ENCODE measurements at places on chromosomes 5 and 9.
A peak's percentile ranks its signal among the peaks of the same experiment; 100 is the strongest.

DNA sequence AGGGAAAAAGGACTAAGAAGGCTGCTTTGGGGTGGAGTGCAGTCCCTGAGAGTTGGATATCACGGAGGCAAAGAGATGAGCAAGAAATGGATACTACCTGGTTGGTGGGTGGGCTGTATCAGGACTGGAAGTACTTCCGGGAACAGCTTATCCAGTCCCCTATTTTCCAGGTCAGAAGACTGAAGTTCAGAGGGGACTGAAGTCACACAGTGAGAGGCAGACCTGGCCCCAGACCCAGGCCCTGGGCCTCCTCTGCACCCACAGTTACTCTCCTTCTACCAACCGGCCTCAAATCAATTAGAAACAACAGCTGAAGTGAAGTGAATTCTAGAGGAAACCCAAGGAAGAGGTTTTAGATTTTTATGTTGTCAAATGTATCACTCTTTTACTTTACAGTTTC, 93.6 kb upstream of the ALDH1B1 start:
- DNase-seq = no peak

GRCh38 chr9:106834888-106835287, 28.1 kb upstream of the ZNF462 start:
- DNase-seq = no peak

DNA sequence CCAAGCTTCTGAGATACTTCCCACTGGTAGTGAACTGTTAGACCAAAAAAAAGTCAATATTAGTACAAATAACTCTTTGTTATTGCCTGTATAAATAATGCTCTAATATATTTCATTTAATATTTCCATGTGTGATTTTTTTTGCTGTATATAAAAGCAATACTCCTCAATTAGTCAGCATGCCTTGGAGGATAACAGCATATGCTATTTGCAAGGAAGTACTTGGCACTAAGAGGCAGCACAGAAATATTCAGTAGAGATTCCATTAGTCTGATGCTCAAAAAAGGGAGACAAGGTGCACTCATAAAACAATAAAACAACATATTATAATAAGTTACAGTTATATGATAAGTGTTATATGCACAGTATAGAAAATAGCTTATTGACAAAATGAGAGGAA, 296.6 kb upstream of the MPDZ start:
- no peak for DNase-seq

- no peak for DNase-seq
These were observed 326.1 kb downstream of the NSG2 start for GRCh38 chr5:174371600-174372094.

DNA sequence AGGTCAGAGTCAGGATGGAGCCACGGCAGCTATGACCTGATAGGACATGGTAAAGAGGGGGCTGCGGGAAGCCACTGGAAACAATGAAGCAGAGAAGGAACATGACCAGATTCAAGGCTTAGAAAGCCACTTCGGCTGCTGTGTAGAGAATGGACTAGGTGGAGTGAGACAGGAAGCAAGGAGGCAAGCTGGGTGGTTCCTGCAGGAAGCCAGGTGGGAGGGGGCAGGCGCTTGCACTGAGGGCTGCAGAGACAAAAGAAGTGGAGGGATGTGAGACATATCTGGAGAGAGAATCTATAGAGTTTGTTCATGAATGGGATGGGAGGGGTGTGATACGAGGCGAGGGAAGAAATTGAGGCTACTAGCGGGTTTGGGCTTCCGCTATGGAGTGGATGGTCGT, 19.0 kb upstream of the N4BP3 start:
- no peak for DNase-seq

- peak; percentile 73 for DNase-seq
These were observed 734 bp downstream of the KIF27 start for GRCh38 chr9:83920469-83920926.

GRCh38 chr9:134930398-134930797, 12.7 kb upstream of the FCN1 start:
- DNase-seq = no peak

DNA sequence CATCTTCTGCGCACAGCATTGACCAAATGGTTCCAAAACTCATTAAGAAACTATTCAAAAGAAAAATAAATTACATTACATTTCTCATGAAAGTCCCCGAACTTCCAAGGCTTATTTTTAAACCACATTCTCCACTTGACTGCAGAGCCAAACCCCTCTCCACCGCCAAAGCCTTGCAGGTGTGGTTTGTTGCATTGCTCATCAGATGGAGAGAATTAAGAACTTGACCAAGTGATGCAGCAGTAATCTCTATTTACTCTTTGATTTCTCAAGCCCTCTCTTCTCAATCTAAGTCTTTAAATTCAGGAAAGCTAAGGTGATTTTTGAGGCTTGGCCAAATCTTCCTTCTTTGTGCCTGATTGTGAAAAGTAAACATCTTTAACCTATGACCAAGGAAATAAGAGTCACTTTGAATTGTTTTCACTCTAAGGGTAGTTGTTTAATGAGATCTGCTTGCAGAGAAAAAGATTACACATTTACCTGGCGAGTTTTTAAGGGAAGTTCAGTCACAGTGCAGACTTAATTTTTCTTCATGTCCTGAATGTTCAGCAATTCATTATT, 290.5 kb upstream of the ITGA1 start:
- no peak for DNase-seq

GRCh38 chr5:111126896-111127295, 34.7 kb downstream of the WDR36 start:
- DNase-seq = no peak

- DNase-seq = no peak
These were observed 15.2 kb downstream of the ZBTB5 start for GRCh38 chr9:37449862-37450632.

DNA sequence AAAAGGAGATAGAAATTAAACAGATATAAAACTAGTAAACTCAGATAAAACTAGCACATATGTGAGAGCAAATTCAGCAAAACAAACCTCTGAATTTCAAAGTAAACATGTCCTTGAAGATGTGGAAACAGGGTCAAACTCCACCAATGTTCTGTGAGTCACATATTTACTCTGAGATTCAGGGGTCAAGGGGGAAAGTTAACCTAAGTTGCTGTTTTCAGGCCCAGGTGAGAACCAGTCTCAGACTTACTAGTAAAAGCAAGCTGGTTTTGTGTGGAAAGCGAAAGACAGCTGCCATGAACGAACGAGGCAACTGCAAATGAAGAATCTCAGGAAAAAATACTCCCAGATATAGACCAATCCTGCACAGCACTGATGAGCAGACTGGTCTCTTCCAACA, 29.0 kb downstream of the PSMB7 start:
- DNase-seq = no peak

- no peak for DNase-seq
These were observed 6.4 kb upstream of the TEX48 start for GRCh38 chr9:114688379-114688778.

- DNase-seq = no peak
These were observed 6.9 kb downstream of the KIAA1958 start for GRCh38 chr9:112493393-112494137.

GRCh38 chr5:113186061-113186460, 209.5 kb downstream of the DCP2 start:
- DNase-seq = no peak

GRCh38 chr9:135737840-135738521, 36.0 kb downstream of the KCNT1 start:
- no peak for DNase-seq

DNA sequence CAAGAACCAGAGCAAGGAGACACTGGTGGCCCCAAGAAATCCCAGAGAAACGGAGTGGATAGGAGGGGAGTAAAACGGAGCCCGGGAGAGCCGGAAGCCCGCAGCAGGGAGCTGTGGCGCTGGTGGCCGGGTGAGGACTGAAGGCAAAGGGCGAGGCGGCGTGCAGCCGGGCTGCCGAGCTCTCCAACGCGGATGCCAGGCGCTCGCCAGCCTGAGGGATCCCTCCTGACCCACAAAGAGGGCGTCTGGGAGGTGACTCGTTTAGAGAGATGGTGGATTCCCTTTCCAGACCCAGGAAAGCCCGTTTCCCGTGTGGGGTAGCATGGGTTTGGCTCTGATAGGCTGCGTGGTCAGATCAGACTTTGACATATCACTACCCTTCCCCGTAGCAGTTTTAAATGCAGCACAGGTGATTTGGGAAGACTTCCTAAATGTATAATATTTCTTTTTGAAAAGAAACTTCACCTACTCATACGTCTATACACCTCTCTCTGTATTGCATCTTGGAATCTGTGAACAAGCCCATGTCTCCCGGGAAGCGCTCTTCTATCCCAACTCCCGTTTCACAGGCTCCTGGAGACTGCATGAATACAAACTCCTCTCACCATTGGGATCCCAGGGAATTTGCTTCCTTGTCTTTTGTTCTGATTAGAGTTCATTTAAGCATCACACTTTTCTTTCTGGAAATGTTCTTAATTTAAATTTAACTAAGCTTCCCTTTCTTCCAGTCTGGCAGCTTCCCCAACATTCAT, 158.1 kb downstream of the C9orf152 start:
- no peak for DNase-seq

- no peak for DNase-seq
These were observed 15.8 kb downstream of the SLC25A48 start for GRCh38 chr5:135850231-135850630.

DNA sequence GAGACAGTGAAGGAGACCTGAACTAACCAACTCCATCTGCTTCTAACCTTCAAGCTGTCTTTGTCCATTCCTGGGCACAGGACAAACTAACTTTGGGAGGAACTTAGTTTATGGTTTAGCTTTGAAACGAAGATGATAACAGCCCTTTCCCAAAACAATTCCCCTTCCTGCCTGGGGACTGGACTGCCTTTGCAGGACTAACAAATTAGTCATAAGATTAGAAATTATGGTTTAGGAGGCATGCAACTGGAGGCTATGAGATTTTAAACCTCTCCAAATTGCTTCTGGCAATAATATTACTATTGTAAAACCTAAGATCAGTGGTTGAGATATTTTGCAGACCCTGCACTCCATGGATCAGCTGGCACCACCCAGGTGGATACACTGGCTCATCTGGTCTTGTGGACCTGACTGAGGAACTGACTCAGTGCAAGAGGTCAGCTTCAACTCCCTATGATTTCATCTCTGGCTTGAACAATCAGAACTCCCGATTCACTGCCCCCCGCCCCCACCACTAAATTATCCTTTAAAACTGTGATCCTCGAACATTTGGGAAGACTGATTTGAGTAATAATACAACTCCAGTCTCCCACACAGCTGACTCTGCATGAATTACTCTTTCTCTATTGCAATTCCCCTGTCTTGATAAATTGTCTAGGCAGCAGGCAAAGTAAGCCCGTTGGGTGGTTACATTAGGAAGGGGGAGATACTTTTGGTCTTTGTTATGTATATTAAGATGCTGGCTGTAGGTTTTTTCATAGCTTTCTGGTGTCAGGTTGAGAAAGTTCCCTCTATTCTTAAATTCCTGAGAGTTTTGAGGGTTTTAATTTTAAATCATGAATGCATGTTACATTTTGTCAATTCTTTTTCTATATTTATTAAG, 213.3 kb downstream of the TSSK1B start:
- no peak for DNase-seq

DNA sequence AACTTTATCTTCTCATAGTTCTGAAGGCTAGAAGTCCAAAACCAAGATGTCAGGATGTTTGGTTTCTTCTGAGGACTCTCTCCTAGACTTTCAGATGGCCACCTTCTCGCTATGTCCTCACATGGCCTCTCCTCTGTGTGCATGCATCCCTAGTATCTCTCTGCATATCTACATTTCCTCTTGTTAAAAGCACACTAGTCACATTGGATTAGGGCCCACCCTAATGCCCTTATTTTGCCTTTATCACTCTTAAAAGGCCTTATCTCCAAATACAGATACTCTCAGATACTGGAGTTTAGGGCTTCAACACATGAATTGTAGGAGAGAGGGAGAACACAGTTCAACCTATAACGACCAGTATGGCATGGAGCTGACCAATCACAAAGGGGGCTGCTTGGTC, 151.7 kb downstream of the PRELID2 start:
- DNase-seq = no peak

DNA sequence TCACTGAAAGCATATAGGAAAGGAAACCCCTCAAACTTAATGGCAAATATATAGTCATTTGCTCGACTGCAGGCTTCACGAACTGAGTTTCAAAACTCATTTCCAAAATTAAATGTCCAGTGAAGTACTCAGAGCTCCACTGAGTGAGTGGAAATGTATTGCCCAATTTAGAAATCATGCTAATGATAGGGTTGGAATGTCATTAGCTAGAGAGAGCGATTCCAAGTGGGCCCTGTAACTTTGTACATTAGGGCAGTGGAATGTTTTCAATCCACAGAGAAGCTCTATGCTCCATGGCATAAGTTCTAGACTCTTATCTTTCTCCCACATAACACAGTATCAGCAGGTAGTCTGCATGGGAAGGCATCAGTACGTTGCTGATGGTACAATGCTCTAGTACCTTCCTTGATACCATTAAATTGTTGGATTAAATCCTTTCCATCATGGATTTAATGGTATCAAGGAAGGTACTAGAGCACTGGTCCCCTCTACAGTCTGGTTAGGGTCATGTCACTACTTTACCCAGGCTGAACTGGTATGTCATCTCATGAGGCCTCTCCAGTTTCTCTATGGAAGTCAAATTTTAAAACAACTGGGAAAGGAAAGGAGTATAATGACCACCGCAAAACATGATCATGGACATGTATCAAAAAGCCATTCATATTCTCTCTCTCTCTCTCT, 183.2 kb upstream of the RASEF start:
- no peak for DNase-seq

DNA sequence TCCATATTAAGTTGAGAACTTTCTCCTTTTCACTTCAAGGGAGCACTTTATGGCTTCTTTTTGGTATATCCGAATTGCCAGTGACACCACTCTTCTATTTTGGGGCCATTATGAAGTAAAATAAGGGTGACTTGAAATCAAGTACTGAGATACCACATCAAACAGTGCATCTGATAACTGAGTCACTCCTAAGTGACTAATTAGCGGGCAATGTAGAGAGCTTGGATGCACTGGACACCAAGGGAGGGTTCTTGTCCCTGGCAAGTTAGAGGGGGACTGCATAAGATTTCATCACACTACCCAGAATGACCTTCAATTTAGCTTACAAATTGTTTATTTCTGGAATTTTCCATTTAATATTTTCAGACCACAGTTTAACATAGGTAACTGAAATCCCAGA, 813.9 kb upstream of the CDH10 start:
- DNase-seq = no peak

- no peak for DNase-seq
These were observed 60.6 kb downstream of the FYB1 start for GRCh38 chr5:39158786-39159185.

DNA sequence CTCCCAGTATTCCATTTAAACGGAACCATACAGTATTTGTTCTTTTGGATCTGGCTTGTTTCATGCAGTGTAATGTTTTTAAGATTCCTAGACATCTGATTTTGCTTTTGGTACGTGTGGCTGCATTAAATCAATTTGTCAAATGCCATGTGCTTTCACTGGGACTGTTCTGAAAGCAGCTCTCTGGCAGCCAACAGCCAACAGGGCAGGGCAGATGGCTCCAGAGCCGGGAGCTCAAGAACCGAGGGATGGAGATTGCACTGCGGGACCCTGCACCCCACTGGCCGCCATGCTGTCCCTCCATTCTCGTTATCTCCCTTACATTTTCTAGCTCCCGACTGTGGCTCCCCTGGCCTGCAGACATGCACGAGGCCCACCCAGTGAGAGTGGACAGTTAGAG, 33.4 kb upstream of the AIF1L start:
- no peak for DNase-seq
